NCI-H524 (cell line): ENCODE measurements at places on chromosomes 5 and 9.

GRCh38 chr5:61319388-61320146 lies 12.5 kb upstream of the ZSWIM6 start:
- DNase-seq: peak; percentile 64

GRCh38 chr5:34002629-34003328 lies 5.1 kb downstream of the AMACR start:
- DNase-seq: no peak

DNA sequence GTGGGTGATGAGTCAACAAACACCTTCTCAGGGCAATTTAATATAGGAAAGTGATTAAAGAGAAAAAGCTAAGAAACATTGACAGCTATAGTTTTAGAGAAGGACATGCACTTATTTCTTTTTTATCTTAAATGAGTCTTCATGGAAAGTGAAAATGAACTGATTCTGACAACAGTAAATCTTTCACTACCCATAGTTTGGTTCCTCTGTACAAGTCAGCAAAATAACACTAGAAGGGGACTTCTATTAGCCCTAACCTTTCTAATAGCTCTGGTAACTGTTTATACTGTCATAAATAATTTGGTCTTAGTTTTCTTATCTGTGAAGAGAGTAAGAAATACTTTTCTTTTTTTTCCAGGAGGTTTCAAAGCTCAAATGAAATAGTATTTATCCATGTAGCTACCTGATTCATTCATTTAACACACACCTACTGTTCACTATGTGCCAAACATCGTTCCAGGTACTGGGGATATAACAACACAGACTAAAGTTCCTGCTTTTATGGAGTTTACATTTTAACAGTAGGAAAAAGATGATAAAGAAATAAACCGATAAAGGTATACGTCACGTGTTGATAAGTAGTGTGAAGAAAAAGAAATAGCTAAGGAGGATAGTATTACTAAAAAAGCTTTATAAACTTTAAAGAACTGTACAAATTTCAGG lies 148.2 kb downstream of the PCSK1 start:
- DNase-seq: no peak

- DNase-seq: no peak
These were observed 84.8 kb upstream of the ALDH1A1 start for GRCh38 chr9:73037613-73038012.

DNA sequence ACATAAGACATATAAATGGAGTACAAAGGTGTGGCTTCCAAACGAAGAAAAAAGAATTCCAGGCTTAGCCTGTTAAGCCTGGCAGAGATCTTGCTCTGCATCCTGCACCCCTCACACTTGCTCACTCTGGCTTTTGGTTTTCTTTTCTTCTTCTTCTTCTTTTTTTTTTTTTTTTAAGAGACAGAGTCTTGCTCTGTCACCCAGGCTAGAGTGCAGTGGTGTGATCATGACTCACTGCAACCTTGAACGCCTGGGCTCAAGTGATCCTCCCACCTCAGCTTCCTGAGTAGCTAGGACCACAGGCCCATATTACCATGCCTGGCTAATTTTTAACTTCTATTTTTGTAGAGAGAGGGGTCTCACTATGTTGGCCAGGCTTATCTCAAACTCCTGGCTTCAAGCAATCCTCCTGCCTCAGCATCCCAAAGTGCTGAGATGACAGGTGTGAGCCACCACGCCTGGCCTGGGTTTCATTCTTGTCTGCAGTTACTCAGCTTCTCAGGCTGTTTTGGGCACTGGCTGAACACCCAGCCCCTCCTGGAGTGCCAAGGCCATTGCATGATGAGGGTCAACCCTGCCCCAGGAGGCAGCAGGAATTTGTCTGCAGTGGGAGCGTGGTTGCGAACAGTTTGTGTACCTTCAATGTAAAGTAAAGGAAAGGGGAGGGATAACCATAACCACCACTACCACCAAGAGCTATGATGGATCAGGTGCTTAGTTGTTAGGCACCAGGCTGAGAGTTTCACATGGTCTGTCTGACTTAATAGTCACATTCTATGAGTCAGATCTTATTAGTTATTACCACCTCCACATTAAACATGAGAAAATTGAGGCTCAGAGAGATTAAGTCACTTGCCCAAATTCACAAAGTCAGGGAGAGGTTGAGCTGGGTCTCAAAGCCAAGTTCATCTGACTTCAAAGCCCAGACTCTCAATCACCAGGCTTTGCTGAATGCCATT lies 219.2 kb upstream of the PANK3 start:
- no peak for DNase-seq

DNA sequence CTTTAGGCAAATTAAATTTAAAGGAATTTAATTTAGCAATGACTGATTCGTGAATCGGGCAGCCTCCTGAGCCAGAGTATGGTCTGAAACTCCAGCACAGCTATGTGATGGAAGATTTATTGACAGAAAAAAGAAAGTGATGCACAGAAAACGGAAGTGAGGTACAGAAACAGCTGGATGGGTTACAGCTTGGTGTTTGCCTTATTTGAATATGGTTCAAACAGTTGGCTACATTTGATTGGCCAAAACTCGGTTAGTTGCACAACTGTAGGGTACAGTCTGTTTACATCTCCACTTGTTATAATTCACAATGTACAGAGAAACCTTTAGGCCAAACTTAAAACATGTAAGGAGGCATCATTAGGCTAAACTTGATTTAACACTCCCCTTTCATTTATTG lies 1716.1 kb upstream of the C9orf72 start:
- no peak for DNase-seq

DNA sequence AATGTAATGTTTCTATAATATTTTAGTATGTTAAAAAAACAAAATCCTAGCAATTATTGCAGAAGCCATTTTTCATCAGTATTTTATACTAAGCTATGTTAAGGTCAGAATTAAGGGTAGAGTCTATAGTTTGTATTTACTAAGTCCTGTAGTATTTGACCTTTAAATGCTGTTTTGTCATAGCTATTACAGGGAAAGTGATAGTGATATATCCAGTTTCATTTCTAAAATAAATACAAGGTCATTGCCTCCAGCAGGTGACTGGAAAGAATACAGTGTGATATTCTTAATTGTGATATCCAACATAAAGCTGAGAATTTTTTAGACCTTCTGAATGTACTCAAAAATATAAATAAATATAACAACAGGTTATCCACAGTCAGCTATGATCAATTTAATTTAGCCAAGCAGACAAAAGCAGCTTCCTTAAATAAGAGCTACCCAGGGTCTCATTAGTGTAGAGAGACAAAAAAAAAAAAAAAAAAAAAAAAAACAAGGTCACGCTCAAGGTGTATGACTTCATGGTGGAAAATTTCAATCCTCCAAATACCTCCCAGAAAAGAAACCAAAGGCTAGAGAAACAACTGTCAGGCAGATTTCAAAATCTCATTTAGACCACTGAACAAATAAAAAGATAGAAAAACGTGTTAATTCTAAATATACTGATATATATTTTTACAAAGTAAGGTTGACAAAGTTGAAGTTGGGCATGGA lies 278.7 kb downstream of the HCN1 start:
- DNase-seq: no peak

GRCh38 chr5:10985721-10986110 lies 224.7 kb upstream of the DAP start:
- no peak for DNase-seq

DNA sequence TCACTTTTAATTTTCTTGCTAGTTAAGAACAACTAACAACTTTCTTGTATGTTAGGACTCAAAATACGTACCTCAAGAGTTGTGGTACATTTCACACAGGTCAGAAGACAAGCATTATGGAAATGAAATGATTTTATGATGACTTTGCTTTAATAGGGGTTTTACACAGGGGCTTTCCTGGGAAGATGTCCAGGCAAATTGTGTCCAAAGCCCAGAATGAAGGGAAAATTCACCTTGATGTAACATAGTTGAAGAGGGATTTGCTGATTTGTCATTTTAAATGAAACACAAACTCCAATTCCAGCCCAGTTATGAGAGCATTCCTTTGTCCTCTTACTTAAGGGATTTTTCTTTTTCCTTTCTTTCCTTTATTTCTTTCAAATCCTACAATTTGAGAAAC lies 89.2 kb downstream of the ARL15 start:
- DNase-seq: no peak

DNA sequence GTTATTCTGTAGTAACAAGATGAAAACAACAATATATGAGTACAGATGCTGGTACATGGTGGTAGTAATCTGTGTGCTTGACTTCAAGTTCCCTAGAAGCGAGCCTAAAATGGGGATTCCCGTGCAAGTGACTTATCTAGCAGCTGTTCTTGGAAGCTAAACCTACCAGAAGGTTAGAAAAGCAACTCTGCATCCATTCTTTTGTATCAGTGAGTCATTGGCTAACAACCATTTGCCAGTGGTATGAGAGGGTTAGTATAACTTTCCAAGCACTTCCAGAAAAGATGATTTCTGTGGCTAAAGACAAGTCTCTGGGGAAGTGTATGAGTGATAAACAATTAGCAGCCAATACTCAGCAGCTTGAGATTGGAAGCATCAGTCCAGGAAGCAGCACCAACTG lies 787.7 kb upstream of the CDH6 start:
- no peak for DNase-seq

- DNase-seq: no peak
These were observed 244.5 kb downstream of the NR3C1 start for GRCh38 chr5:143159031-143159430.

- no peak for DNase-seq
These were observed 42.0 kb downstream of the PBX3 start for GRCh38 chr9:125789196-125789595.

GRCh38 chr5:57513785-57514184 lies 31.2 kb upstream of the ACTBL2 start:
- no peak for DNase-seq

DNA sequence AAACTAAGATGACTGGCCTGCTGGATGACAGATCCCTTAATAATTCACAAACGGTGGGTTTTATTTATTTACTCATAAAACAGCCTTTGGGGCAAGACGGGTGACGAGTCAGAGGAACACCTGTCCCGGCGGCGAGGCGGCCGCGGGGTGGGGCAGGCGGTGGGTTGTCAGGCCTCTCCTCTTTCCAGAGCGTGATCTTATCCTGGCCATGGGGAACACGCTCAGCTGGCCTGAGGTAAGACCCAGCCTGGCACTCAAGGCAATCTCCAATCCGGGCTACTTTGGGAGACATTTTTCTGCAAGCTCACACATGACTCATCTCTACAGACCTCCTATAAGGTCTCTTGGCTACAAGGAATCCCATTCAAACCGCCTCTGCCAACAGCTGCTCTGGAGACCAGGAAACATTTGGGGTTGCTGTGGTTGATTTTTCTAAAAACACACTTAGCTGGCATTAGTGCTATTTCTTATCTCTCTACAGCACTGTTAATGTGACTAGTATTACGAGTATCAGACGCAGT lies 6.3 kb downstream of the RAPGEF1 start:
- DNase-seq: peak; percentile 34

GRCh38 chr5:97022898-97023297 lies 87.0 kb downstream of the LNPEP start:
- no peak for DNase-seq

- no peak for DNase-seq
These were observed 7.0 kb downstream of the EFNA5 start for GRCh38 chr5:107663697-107664096.

DNA sequence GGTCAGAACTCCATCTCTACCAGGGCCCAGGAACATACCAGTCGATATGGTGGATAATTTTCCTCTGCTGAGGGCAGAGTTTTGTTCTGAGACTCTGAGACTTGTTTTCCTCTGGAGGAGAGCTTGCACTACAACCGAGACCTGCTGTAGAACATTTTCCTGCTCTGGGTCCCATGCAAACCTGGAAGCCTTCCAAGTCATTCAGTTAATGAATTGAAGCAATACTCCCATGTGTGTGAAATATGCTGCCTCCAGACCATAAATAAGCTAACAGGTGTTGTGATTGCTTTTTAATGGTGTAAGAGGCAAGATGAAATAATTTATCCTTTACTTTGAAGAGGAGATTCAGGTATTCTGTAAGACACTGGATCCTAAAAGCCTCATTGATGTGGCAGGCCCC lies 372.8 kb downstream of the TMEM167A start:
- peak; percentile 3 for DNase-seq

DNA sequence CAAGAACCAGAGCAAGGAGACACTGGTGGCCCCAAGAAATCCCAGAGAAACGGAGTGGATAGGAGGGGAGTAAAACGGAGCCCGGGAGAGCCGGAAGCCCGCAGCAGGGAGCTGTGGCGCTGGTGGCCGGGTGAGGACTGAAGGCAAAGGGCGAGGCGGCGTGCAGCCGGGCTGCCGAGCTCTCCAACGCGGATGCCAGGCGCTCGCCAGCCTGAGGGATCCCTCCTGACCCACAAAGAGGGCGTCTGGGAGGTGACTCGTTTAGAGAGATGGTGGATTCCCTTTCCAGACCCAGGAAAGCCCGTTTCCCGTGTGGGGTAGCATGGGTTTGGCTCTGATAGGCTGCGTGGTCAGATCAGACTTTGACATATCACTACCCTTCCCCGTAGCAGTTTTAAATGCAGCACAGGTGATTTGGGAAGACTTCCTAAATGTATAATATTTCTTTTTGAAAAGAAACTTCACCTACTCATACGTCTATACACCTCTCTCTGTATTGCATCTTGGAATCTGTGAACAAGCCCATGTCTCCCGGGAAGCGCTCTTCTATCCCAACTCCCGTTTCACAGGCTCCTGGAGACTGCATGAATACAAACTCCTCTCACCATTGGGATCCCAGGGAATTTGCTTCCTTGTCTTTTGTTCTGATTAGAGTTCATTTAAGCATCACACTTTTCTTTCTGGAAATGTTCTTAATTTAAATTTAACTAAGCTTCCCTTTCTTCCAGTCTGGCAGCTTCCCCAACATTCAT lies 158.1 kb downstream of the C9orf152 start:
- no peak for DNase-seq

DNA sequence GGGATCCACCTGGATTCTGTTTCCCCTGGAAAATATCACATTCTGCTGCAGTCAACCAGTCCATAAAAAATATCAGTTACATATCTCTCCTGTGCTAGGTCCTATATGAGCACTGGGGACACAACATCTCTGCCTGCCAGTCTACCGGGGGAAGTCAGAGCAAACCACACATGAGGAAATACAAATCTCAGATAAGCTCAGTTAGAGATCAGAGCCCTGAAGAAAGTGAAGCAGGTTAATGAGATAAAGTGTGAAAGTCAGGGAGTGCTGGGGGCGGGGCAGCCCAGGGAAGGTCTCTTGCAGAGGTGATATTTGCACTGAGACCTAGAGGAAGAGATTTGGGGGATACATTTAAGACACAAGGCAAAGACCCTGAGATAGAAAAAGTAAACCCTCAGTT lies 67.8 kb upstream of the SLC1A1 start:
- DNase-seq: no peak

GRCh38 chr5:89983216-89983615 lies 426.3 kb downstream of the CETN3 start:
- DNase-seq: no peak

DNA sequence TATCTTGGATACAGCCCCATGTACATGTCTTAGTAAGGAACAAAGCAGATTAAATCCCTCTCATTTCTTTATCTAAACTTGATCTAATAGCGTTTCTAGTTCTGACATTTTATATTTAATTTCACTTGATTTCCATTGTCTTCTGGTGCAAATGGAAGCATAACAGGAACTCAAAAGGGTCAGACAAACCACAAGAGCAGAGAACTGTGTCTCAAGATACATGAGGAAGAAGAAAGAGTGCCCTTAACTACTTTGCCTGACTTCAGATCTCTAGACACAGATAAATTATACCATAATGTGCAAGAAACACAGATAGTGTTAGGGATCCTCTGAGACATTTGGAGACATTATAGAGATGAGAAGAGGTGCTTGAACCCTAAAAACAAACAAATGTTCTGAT lies 20.7 kb upstream of the STX17 start:
- DNase-seq: no peak
